Activated CD8-positive, alpha-beta T cell treated with anti-CD3 and anti-CD28 coated beads, Interleukin-2, amount 10 ng/mL, durations not matched to agents 7 days and 5 days (primary cell): ENCODE measurements at places on chromosomes 2 and 18.
A peak's percentile ranks its signal among the peaks of the same experiment; 100 is the strongest.

- DNase-seq: no peak
These were observed 37.2 kb upstream of the SNED1 start for GRCh38 chr2:240960971-240961876.

DNA sequence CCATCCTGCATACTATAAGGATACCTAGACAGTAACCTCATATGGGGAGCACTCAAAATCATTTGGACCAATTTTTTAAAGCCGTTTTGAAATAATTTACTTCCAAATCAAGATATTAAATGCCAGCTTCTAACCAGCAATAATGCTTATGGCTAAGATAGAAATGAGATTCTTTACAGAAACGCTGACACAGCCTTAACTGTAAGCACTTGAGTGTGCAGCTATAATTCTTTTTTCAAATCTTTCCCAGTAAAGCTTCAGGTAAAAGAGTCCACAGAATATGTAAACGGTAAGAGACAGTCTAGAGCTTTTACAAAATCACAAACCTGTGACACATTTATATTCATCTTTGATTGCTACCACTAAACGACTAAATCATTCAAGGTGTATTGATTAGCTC, 4.5 kb downstream of the NXPH2 start:
- DNase-seq: no peak

GRCh38 chr2:66301022-66301766, 133.7 kb upstream of the MEIS1 start:
- DNase-seq: no peak

DNA sequence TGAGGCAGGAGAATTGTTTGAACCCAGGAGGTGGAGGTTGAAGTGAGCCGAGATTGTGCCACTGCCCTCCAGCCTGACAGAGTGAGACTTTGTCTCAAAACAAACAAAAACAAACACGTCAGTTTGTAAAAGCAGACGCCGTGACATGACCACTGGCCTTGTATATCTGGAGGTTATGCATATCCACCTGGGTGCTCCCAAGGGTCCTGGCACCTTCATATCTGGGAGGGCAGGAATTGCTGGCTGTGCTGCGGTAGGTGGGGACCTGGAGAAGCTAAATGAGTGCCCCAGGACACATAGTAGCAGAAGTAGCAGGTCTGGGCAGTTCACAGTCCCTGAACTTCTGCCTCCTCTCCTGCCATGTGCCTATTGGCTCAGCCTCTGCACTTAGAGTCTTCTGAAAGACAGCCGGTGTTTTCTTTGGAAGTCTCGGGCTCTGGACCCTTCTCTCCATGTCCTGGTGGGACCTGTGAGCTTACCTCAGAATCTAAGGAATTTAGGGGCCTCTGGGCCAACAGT, 30.9 kb upstream of the IL1R2 start:
- no peak for DNase-seq

GRCh38 chr2:128645631-128646030, 327.0 kb upstream of the HS6ST1 start:
- DNase-seq: peak; percentile 10

GRCh38 chr18:10399465-10399864, 55.0 kb upstream of the APCDD1 start:
- DNase-seq: no peak

- no peak for DNase-seq
These were observed 1.4 kb downstream of the RFX8 start for GRCh38 chr2:101473591-101473910.

- no peak for DNase-seq
These were observed 53.6 kb upstream of the EML4 start for GRCh38 chr2:42115588-42115987.

DNA sequence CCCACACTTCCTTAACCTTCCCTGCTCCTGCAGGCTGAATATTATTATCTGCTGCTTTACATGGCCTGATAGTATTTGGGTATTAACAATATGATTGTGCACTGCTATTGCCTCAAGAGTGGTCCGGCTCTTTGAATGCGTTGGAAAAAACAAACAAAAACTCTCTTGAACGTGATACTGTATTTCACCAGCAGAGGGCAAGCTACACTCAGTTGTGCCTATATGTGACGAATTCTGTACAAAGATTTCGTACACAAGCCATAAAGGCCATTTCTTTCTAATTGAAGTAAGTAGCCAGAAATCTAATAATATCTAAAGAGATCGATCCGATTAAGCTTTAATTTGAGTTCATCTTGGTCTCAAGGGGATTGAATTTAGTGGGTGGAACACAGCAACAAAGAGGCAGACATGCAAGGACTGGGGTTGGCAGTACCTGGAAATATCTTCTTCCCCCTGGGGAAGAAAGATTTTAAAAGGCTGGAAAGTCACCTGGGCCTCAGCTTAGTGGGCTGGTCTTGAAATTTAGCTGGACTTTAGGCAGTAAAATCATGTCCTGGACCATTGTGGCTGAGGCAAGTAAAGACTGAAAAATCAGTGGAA, 49.3 kb upstream of the RAB6D start:
- peak; percentile 47 for DNase-seq

- no peak for DNase-seq
These were observed 138.9 kb downstream of the SLC39A10 start for GRCh38 chr2:195795879-195796278.

- DNase-seq: no peak
These were observed 90.9 kb downstream of the CAPN13 start for GRCh38 chr2:30716123-30716900.

DNA sequence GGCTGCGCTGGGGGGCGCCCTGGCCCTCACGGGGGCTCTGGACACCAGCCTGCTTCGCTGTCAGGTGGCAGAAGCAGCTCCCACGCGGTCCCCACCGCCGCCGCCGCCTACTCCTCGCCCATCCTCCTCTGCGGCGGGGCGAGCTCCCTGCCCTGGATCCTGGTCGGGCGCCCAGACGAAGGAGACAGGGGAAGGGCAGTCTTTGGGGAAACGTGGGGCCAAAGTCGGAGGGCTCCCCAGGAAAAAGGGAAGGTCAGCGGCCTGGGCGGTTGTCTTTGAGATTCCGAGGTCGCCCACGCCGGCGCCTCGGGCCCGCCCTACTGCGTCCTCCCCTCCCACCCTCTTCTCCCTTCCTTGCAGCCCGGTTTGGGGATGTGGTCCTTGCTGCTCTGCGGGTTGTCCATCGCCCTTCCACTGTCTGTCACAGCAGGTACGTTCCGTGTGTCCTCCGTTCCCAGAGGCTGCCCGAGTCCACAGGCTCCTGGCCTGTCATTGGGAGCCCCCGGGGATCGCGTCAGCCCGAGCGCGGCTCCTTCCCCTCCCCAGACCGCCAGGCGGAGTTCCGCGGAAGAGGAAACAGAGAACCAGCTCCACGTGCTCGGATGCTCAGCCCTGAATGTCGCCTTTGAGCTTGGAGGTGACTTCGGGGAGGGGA, 800 bp downstream of the IL1RL2 start:
- DNase-seq: peak; percentile 28

DNA sequence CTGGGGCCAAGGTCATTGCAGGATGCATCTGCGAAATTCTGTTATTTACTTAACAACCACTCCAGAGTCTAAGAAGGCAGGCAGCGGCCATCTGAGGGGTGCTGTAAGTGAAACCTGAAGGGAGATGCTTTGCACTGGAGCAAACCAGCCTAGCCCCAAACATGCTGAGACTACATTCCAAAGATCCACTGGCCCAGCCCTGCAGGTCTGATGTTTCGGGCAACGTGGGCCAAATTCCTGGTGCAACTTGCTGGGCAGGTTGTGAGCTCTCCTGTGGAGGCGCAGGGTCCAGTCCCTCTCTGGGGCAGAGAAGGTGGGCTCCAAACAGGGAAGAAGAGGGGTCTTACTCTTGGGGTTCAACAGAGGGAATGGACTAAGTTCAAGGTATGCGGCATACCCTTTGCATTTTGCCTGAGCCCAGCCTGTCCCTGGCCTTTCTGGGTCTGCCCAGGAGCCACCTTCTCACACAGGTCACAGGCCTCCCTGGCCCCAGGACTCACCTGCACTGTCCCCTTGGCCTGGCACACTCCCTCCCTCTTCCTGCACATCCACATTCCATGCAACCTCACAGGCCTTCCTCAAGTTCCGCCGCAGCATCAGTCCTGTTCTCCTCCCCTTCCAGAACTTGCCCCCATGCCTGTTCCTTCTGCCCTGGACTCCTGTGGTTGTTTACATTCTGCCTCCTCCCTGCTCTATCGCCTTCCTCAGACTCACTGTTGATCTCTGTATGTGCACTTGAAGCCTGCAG, 5.1 kb upstream of the MAL start:
- DNase-seq: no peak
